ENCODE measurements at places on chromosomes 1 and 21.

DNA sequence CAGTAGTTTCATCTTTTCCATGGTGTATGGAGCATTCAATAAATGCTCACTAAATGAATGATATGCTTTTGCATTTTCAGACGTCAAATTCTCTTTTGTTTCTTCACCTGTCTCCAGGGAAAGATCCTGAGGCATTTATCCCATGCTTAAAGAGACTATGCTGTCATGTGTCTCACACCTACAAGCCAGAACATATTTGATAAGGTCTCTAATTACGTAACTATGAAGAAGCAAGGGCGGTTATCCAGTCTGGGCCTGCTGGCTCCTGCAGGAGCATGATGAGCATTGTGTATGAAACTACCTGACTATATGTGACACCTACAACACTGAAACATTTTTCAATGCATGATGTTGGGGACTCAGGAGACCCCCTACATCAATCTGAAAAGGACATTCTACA lies 51.8 kb downstream of the FBXO42 start:
- no peak for DNase-seq

DNA sequence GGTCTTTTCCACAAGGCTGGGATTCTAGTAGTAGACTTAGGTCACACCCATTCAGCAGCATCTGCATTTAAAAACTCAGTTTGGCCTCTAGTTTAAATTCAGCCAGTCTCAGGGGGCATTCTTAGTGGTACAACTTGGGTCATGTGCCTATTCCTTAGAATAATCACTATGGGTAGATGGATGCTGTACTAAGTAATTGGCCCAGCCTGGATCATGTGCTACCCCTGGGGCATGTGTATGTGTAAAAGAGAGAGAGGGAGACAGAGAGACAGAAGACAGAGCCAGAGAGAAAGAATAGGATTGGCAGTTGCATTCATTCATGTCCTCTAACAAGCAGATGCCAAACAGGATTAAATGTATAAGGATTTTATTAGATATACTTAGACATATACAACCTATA lies 13.6 kb upstream of the SYT14 start:
- no peak for DNase-seq

- DNase-seq, result no peak
Observed at GRCh38 chr21:43020177-43020576, 45.8 kb downstream of the PKNOX1 start.

- DNase-seq, result no peak
Observed at GRCh38 chr1:59163268-59164092, 133.4 kb upstream of the FGGY start.

GRCh38 chr21:17789069-17789468 lies 30.1 kb downstream of the C21orf91 start:
- DNase-seq, result no peak

DNA sequence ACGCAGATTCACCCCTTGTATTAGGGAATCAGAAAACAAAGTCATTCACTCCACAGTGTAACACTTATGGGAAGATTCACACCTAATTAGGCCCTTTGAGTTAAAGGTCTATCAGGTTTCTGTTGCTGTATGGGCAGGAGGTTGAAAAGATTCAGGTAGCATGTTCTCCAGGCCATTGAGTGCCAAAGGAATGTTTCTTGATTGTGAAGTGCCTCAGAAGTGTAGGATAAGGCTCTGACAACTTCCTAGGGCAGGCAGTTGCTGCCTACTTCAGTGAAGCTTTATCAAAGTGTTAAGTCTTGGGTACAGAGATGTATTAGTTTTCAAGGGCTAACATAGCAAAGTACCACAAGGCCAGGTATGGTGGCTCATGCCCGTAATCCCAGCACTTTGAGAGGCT lies 48.7 kb upstream of the RGS18 start:
- DNase-seq, result no peak

- DNase-seq, result peak; percentile 73
Observed at GRCh38 chr1:151534662-151535278, 5.3 kb upstream of the TUFT1 start.

DNA sequence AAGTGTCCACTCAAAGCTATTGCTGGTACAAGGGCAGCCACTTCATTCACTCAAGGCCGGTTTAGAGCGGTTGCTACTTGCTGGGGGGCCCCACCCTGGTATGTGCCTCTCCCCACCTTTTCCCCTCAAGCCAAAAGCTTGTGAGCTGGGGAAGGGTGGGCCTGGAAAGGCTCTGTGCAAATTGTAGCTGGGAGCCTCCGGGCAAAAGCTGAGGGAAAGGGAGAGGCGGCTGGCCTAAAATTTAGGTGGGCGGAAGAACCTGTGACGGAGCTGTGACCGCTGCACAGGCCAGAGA lies 306 bp upstream of the SH3D21 start:
- no peak for DNase-seq

GRCh38 chr1:39452081-39452480 lies 39.4 kb upstream of the BMP8A start:
- no peak for DNase-seq

GRCh38 chr1:155070721-155071569 lies 7.4 kb downstream of the EFNA4 start:
- DNase-seq, result peak; percentile 77

- no peak for DNase-seq
Observed at GRCh38 chr1:182408435-182409075, 8.1 kb upstream of the TEDDM1 start.

DNA sequence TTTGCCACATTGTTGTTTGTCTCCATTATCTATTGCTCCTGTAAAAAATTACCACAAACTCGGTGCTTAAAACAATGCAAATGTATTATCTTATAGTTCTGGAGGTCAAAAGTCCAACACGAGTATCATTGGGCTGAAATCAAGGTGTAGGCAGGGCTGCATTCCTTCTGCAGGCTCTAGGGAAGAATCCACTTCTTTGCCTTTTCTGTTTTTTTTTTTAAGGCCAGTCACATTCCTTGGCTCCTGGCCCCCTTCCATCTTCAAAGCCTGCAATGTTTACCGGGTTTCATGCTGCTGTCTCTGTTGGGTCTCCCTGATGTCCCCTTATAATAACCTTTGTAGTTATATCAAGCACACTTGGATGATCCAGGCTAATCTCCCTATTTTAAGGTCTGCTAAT lies 212.7 kb downstream of the PTBP2 start:
- DNase-seq, result no peak

- no peak for DNase-seq
Observed at GRCh38 chr1:234613128-234613875, 3.3 kb upstream of the IRF2BP2 start.

- no peak for DNase-seq
Observed at GRCh38 chr1:24206083-24206464, 19.0 kb upstream of the IFNLR1 start.

DNA sequence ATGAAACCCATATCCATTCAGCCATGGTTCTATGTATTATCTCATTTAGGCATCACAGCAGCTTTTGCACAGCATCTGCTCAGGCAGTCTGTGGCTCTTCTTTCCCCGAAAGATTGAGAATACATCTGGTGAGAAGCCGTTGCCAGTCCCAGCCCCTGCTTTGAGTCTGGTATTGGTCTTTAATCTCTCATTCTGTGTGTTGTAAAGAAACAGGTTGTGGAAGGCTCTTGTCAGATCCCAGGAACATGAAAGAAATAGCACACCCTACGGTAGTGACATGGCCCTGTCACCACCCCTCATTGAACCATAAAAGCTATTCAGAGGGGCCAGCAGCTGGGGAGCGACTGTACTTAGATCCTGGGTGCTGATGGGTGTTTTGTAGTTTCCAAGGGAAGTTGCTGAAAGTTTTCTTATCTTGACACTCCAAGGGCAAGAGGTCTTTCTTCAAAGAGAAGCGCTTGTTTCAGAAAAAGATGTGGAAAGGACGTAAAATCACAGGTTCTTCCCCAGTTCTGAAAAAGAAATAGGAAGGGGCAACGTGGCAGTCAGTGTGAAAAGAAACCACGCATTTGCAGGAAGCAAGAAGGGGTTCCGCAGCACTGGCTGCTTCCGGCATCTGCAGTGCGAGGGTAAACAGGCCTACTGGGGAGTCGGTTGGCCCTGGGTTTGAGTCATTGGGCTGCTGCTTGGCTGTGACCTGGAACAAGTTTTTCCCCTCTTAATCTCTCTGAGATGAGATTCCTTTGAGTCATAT lies 145.0 kb downstream of the DHRS3 start:
- peak; percentile 91 for DNase-seq

GRCh38 chr1:54835970-54836369 lies 34.8 kb upstream of the TTC22 start:
- no peak for DNase-seq

GRCh38 chr1:84988588-84988987 lies 8.3 kb downstream of the MCOLN2 start:
- DNase-seq, result peak; percentile 75

DNA sequence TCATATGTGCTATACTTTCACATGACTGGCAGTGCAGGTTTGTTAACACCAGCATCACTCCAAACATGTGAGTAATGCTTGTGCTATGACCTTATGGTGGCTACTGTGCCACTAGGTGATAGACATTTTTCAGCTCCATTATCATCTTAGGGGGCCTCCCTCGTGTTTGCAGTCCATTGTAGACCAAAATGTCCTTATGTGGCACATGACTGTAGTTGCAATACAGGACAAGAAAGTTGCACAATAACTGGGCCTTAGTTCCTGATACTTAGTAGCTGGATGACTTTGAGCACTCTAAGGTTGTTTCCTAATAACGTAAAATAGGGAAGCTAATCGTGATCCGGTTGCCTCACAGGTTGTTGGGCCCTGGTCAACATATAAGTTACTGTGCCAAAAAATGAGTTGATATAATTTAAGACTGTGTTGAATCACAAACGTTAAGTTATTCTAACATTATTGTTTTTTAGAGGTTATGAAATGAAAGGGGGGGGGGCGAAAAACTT lies 511 bp upstream of the SNX27 start:
- DNase-seq, result no peak

GRCh38 chr21:35491114-35491513 lies 442.0 kb upstream of the RUNX1 start:
- DNase-seq, result no peak

- no peak for DNase-seq
Observed at GRCh38 chr1:180560200-180560867, 1.6 kb downstream of the OVAAL start.

DNA sequence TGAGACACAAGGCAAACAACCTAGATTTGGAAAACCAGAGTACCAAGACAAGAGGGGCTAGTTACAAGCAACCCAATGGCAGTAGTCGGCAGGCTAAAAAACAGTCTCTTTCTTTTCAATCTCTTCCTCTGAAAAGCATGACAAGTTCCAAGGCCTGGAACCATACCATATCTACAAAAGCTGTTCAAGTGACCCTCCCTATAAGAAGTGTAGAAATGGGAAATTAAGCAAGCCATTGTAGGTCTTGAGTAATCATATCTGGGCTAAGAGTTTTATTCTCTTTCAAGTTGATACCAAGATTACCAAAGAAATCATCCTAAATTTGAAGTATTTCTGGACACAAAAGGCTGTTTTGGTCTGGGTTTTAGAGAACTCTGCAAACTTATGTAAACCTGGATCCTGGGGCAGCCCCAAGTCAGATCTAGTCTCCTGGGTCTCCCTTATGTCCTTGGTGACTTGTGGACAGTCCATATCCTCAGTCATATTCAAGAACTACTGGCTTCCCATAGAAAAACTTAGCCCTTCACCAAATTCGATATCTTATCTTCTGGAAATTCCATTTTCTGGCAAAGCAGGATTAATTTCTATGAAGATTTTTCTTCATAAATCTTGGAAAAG lies 24.7 kb downstream of the FMO3 start:
- DNase-seq, result no peak

- DNase-seq, result no peak
Observed at GRCh38 chr1:226985239-226985838, 45.2 kb downstream of the COQ8A start.

DNA sequence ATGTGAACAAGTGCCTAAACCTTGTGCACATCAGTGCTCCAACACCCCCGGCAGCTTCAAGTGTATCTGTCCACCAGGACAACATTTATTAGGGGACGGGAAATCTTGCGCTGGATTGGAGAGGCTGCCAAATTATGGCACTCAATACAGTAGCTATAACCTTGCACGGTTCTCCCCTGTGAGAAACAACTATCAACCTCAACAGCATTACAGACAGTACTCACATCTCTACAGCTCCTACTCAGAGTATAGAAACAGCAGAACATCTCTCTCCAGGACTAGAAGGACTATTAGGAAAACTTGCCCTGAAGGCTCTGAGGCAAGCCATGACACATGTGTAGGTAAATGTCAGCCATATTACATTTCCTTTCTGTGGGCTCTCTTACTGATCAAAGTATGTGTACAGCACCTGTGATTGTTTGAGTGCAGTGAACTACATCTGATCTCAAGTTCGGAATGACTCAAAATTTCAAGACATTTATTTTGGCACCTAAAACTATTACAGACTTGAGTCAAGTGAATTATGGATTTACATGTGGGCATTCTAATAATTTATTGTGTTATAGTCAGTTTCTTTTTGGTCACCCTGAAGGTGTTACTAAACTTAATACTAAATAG lies 196.5 kb downstream of the TPR start:
- DNase-seq, result no peak

GRCh38 chr1:54178296-54179070 lies 21.3 kb downstream of the CYB5RL start:
- DNase-seq, result no peak

DNA sequence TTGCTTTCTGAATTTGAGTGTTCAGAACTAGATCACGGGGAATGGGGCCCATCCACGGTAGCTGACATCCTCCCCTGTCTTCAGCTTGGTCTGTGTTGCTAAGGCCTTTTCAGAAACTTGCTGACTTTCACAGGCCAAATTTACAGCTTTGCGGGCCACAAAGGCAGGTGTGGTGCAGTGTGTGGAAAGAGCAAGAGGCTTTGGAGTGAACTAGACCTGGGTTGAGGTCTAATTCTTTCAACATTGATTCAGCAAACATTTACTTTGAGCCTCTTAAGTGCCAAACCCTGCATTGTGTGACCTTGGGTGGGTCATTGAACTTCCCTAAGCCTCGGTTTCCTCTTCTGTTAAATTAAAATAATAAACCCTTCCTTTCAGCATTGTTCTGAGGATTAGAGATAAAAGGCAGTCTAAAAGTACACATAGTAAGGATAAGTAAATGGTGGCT lies 24.3 kb downstream of the STPG1 start:
- DNase-seq, result no peak

- DNase-seq, result no peak
Observed at GRCh38 chr1:186275822-186276221, 99.2 kb downstream of the TPR start.

- DNase-seq, result no peak
Observed at GRCh38 chr1:151777317-151777716, 13.0 kb downstream of the TDRKH start.

DNA sequence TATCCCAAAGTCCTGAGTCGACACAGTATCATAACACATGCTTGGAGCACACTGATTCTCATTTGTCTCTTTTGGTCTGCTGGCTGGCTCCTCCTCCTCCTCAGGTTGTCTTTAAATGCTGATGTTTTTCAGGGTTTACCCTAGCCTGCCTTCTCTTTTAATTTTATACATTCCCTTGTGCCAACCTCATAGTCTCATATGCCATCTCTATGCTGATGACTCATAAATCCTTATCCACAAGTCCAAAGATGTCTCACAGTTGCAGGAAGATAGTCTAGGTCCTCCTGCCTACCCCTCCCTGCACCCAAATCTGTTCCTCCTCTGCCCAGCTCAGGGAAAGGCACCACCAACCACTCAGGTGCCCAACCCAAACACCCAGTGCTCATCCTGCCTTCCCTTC lies 108.3 kb downstream of the SIPA1L2 start:
- DNase-seq, result no peak

GRCh38 chr1:16386454-16387113 lies 19.5 kb downstream of the SZRD1 start:
- DNase-seq, result no peak

All from activated CD4-positive, alpha-beta T cell treated with anti-CD3 and anti-CD28 coated beads, Interleukin-2, amount 50 U/mL, for 16 hours (primary cell).